ENCODE measurements at places on chromosomes 7 and 10.
A peak's percentile ranks its signal among the peaks of the same experiment; 100 is the strongest.

GRCh38 chr10:1552406-1552805, 184.9 kb downstream of the ADARB2 start:
- no peak for DNase-seq

- no peak for DNase-seq
Measured at GRCh38 chr10:8532647-8533046, 478.2 kb downstream of the GATA3 start.

GRCh38 chr7:116024826-116025809, 5.4 kb downstream of the TFEC start:
- DNase-seq = no peak

DNA sequence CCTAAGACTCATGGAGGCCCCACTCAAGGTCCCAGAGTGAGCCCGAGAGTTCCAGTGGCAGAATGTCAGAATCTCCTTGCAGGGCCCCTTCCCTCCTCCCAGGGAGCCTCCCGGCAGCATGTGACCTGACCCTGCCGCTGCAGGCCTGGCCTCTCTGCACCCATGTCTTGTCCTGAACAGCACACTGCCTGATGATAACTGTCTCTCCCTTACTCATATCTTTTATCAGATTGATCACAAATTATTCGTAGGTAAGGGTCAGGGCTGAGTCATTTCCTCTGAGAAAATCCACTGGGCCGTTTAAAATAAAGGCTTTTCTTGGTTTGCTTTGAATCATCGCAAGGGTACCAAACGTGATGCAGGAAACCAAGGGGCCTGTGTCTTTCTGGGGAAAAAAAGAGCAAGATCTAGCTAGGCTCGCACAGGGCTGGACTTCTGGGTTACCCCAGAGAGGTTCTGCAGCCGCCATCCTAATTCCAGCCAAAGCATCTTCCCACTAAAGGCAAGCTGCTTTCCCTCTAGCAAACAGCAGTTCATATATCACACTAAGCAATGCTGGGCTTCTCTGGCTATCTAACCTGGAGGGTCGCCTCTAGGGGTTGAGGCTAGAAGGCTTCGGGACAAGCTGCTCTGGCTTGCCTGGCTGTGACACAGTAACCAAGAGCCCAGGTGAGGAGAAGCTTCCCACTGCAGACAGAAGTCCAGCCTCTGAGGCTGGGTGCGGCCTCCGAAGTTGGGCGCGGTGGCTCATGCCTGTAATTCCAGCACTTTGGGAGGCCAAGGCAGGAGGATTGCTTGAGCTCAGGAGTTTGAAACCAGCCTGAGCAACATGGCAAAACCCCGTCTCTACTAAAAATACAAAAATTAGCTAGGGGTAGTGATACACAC, 104.9 kb downstream of the SPDYE5 start:
- DNase-seq = peak; percentile 15

- DNase-seq = no peak
Measured at GRCh38 chr10:78831461-78831860, 237.3 kb upstream of the ZMIZ1 start.

DNA sequence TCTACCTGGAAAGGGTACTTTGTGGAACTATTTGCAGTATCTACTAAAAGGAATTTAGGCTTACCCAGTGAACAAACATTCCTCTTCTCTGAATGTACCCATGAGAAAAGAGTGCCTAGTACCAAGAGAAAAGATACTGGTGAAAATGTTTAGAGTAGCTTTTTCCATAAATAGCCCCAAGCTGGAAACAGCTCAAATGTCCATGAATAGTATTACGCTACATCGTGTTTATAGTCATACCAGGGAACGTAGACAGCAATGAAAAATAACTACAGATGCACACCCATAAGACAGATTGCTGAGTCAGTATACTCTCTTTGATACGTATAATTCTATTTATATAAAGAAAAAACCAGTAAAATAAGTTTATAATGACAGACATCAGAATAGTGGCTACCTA, 285.9 kb downstream of the KLF6 start:
- no peak for DNase-seq

GRCh38 chr10:121661451-121661851, 63.2 kb upstream of the FGFR2 start:
- no peak for DNase-seq

GRCh38 chr10:117165538-117166417, 27.7 kb upstream of the VAX1 start:
- no peak for DNase-seq

DNA sequence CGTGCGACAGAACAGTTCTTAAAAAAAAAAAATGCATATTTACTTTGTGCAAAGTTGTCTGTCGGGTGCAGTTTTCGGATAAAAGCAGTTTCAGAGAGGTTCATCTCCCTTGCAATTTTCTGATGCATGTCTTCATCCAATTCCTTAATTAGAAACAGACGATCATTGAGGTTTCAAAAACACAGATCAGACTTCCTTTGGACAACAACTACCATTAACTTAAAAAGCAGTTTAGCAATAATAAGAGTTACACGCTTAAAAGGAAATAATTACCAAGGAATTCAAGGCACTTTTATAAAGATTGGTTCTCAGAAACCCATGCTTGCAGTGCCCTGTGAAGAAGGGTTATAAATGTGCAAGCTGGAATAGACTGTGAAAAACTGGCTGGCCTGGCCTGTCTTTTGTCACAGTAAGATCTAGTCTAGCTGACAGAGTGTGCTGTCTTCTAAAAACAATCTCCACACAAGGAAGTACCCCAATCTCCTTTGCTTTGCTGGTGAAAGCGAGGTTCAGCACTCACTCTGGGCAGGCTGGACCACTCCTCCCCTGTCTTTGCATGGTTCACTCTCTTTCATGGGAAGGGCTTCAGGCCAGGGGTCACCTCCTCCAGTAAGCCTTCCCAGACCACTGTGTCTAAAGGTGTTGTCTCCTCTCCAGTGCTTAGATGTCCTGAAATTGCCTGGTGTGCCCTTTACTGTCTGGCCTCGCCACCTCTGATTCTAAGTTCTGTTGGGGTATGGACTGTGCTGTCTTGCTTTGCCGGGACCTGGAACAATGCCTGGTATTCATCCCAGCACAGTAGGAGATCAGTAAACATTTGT, 34.8 kb upstream of the HNRNPH3 start:
- no peak for DNase-seq

- DNase-seq = no peak
Measured at GRCh38 chr10:634256-634655, 55.2 kb downstream of the DIP2C start.

DNA sequence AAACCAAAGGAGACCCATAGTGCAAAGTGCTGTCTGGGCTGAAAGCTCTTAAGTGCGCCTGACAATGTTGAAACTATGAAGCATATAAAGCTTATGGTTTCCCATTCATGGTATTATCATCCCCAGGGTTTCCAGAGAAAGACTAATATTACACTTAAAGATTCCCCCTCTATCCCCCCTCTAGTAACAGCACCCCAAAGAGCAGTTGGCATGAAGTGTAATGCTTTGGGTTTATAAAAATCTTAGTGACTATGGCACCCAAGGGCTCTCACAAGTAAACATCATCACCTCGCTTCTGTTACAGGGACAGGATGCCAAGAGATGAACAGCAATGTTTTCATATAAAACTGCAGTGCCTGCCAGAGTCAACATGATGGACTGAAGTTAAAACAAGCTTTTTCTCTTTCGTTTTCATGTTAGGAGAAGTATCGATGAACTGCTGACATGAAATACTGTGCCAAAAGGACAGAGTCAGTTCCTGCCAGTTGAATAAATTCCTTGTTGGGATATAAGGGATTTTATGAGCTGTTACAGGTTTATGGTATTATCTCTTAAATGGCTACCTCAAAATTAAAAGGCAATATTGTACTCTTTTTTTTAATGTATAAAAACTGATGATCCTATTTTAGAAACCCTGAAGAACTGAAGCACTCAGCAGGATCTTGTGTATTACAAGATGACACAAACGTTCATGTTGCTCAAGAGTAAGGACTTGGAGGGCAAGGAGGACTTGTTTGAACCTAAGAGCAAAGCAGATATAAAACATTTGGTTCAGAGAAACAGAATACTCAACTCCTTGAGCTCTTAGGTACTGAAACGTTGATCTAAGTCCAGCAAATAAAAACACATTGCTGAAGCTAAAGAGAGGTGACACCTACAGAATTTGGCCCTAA, 203.7 kb upstream of the IMMP2L start:
- no peak for DNase-seq

DNA sequence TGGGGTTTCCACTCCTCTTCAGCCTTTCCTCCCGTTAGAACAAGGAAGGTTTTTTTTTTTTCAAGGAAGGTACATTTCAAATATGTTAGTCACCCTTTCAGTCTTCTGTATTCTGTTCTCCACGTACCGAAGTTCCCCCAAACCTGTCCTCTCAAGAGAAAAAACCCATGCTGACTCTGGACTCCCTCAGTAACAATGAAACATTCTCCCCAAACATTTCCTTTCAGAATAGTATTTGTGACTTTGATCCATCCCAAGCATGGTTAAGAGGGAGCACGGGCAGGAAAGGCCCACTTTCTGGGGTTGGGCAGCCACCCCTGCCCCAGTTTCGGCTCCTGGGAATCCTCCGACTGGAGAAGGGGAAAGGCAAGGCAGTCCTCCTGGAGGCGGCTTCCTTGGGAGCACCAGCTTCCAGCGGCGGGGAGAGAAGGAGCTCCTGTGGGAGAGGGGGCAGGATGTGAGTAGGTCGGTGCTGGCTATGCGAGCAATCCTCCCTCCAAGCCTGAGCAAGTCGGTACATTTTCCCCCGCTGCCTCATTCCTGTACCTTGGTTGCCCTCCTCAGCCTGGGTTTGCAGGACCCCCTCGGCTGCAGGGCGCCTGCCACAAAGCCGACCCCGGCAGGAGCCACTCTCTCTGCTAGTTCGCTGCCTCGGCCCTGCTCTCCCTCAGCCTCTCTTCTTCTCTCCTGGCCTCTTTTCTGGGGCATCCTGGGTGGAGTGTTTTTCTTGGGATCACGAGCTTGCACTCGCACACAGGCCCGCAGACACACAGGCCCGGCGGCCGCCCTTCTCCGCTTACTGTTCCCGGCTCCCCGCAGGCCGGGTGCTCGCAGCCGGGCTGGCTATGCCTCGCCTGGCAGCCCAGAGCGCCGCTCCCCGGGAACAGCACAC, 2.1 kb upstream of the HOXA1 start:
- no peak for DNase-seq

GRCh38 chr7:21172800-21173199, 255.1 kb upstream of the SP4 start:
- DNase-seq = no peak

- no peak for DNase-seq
Measured at GRCh38 chr7:120486164-120486563, 213.2 kb downstream of the KCND2 start.

- DNase-seq = no peak
Measured at GRCh38 chr10:26706936-26707335, 9.4 kb downstream of the PDSS1 start.

- no peak for DNase-seq
Measured at GRCh38 chr10:5854131-5854475, 35.6 kb downstream of the ANKRD16 start.

DNA sequence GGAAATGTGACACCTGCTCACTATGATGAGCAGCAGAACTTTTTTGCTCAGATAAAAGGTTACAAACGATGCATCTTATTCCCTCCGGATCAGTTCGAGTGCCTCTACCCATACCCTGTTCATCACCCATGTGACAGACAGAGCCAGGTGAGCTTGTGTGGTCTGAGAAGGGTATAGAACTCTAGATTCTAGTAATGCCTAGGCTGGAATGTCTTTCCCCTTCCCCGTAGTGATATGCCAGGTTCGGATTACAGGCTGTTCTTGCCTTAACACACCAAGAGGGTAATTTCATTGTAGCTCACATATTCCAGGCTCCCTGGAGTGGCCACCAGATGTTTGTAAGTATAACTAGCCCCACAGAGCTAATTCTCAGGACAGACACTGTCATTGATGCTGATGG, 9.2 kb downstream of the HIF1AN start:
- DNase-seq = no peak

DNA sequence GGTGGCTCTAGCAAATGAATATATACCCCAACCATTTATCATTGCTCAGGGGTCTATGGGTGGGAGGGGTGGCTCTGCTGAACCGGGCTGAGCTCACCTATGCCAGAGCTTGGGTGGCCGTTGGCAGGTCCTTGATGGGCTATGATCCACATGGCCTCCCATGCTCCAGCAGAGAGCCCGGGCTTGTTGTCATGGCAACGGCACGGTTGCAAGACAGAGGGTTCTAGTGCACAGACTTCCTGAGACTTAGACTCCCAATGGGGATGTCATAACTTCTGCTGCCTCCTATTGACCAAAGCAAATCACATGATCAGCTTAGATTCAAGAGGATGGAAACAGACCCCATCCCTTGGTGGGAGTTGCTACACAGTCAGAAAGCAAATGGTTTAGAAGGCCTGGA, 36.4 kb upstream of the CARD11 start:
- no peak for DNase-seq

DNA sequence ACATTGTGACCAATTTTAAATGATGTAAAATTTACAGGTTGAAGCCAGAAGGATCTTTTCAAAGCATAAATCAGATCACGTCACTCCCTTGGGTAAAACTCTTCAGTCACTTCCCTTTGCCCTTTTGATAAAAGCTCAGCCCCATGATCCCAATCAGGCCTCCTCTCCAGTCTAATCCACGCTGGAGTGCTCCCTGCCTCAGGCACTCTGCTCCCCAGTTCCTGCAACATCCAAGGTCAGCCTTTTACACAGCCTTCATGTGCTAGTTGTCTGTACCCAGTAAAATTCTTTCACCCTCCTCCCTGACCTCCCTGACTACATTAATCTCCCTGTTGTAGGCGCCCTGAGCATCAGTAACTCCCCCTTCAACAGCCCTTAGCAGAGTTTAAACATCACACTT, 14.1 kb downstream of the ELMO1 start:
- DNase-seq = no peak

GRCh38 chr7:101058355-101058754, 26.9 kb upstream of the TRIM56 start:
- DNase-seq = peak; percentile 38

DNA sequence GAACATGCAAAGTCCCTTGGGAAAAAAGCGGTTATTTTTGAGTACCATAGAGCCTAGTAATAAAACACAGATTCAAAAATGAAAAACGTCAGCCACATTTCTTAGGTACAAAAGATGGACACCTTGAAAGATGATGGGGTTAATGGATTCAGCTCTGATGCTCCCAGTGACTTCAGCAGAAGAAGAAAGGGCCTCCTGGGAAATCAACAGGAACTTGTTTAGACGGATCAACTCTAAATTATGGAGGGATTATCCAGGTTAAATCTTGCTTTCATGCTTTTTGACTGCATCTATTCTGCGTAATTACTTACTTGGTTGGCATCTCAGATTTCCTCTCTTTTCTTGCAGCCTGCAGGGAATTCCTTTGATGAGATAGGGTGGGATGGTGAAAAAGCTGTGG, 82.5 kb downstream of the TMEM178B start:
- DNase-seq = no peak

DNA sequence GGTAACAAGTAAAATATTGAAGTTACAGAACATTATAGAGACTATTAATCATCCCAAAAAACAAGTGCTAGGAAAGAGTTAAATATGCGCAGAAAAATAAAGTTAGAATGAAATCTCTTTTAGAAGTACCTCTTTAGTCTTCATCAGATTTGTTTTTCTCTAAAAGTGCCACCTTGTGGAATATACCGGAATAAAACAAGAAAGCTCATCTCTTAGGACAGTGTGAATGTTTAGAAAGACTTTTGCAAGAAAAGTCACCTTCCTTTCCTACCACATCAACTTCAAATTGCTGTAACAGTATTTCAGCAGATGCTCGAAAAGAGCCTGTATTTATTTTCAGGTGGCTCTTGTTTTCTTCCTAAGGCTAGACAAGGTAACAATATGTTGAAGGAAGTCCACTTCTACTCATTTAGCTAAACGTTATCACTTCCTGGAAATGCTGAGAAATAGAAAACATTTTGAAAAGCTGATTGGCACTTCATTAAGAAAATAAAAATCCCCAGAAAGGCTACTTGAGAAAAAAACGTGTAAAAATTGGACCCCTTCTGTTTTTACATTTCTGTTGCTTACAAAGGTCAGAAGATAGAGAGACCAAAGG, 19.8 kb upstream of the FAM133B start:
- DNase-seq = no peak

Measured in activated T-helper 2 cell treated with anti-CD3 and anti-CD28 coated beads, Interferon-gamma antibody, Interleukin-2, Interleukin-4, amounts not matched to agents 10 μg/mL and 5 μg/mL and 100 μg/mL, durations not matched to agents 14 hours and 24 hours and 36 hours (primary cell).